Hypothalamus (tissue), 51 donors: ENCODE measurements at places on chromosomes 5 and 9.
A peak's percentile ranks its signal among the peaks of the same experiment; 100 is the strongest.

DNA sequence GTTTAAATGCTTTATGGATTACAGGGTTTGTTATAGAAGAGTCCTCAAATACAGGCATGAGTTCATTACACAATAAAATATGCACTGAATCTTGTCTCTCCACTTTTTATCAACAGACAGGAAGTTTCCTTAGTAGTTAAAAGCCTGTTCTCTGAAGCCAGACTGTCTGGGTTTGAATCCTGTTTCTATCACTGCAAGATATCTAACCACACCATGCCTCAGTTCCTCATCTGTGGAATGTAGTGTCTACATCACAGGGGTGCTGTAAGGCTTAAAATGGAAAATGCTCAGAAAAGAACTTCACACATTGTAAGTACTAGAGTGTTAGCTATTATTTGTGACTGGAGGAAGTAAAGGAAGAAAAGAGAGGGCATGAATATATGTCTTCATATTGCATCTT, 9.3 kb downstream of the LIX1 start:
- DNase-seq, result no peak

DNA sequence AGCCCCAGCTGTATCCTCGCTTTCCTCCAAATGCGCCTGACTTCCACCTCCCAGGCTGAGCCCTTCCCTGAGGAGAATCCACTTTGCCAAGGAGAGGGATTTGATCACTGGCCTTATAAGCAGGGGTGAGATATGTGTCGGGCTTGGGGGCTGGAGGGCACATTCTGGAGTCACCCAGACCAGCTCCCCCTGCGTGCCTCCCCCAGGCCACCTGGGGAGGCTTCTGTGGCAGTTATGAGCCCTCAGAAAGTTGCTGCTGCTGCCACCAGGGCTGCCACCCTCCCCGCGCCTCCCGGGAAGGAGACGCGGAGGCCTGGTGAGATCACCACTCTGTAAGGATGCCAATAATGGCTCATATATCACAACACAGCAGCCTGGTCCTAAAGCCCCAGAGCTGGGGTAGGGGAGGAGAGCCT, 211.5 kb downstream of the PAPPA start:
- peak; percentile 5 for DNase-seq

- no peak for DNase-seq
These were observed 9.2 kb upstream of the EGFL7 start for GRCh38 chr9:136653323-136654079.

DNA sequence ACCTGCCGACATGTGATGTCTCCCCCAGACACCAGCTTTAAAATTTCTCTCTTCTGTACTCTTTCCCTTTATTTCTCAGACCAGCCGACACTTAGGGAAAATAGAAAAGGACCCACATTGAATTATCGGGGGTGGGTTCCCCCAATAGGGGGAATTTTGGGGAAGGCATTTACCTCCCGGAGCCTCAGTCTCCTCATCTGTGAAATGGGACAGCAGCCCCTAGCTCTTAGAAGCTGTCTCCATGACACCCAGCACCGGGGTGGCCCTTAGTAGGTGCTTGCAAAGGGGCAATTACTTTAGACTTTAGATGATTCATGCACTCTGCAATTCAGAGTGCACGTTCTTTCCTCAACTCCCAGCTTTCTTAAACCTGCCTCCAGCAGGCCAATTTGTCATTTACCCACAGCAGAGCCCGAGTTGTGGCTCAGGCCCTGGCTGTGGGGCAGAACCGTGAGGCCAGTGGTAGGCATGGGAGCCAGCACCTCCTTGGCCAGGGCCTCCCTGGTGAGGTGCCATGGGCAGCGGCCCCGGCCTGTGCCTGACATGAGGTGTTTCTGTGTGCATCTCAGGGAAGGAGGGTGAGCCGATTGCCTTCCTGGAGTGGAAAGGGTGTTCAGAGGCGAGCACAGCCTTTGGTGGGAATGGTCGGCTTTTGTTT, 51.7 kb downstream of the SH3PXD2B start:
- no peak for DNase-seq
